Activated T-helper 1 cell treated with anti-CD3 and anti-CD28 coated beads, Interleukin-12 subunit alpha, Interleukin-12 subunit beta, Interleukin-2, Interleukin-4 antibody, amounts not matched to agents 30 ng/mL and 10 ng/mL and 1 ng/mL, durations not matched to agents 14 hours and 24 hours and 36 hours (primary cell): ENCODE measurements at places on chromosomes 7 and 10. TPM values are rescaled to one million over a fixed set of nuclear protein-coding genes. Genes with fewer than 3 reads are reported as not detected.

Gene H2BK1
- not detected in 2 replicates for total RNA-seq

Gene PIK3CG
- total RNA-seq: 38.7 and 39.3 TPM in 2 replicates

Gene CAV1
- total RNA-seq: 0.76 and 1.8 TPM in 2 replicates

Gene AKR1C3
- 0.26 TPM in 1 of 2 replicates, not detected in the other for total RNA-seq

Gene BTBD16
- total RNA-seq: not detected in 2 replicates

Gene ARHGEF35
- total RNA-seq: 2.5 and 3.4 TPM in 2 replicates

Gene GPR26
- not detected in 2 replicates for total RNA-seq

Gene ALOX5
- 2.9 and 3.1 TPM in 2 replicates for total RNA-seq

Gene RNF148
- not detected in 2 replicates for total RNA-seq

Gene AZGP1
- not detected in 2 replicates for total RNA-seq

Gene AKR1C8
- 0.22 and 0.34 TPM in 2 replicates for total RNA-seq

Gene TMEM176B
- total RNA-seq: not detected in 2 replicates

Gene PTPN12
- 10.5 and 13.5 TPM in 2 replicates for total RNA-seq

Gene FAM24A
- total RNA-seq: not detected in 2 replicates

Gene UTF1
- 0.17 TPM in 1 of 2 replicates, not detected in the other for total RNA-seq

Gene UPK3BL2
- total RNA-seq: 13.4 and 15.7 TPM in 2 replicates

Gene CYP2E1
- total RNA-seq: 0.52 TPM in 1 of 2 replicates, not detected in the other

Gene TRIM73
- total RNA-seq: 5.7 and 6.6 TPM in 2 replicates

Gene HEPACAM2
- not detected in 2 replicates for total RNA-seq

Gene TECPR1
- 49.1 and 53.6 TPM in 2 replicates for total RNA-seq

Gene NEUROD6
- not detected in 2 replicates for total RNA-seq

Gene CYP26C1
- total RNA-seq: not detected in 2 replicates

Gene CHST15
- total RNA-seq: 0.15 and 0.18 TPM in 2 replicates
